ENCODE measurements at places on chromosomes 3 and 15.

DNA sequence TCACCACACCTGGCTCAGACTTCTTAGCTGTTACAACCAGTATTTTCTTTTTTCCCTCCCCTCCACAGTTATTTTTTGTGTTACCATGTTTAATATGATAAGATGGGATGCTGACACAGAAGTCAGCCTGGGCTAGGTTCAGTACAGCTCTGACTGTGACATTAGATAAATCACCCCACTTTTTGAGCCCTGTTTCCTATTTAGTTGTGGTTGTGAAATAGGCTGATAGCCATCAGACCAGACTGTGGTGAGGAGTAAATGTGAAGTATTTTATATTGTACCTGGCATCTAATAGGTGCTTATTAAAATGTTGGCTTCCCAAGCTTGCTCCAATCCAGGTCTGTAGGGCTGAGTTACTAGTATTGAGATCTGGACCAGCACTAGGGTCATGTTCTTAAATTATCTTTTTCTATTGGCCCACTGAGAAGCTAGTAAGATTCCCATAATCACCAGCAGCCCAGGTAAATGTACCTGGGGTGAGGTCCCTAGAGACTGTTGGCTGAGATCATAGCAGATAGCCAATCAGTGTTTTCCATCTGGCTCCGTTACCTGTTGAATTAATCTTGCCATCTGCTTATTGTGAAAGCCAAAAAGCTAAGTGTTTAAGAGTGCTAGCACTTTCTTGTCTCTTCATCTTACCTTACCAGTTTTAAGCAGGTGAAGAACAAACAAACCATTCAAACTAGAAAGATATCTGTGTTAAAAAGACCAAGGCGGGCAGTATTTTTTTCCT lies 61.0 kb downstream of the CCK start:
- no peak for DNase-seq

GRCh38 chr3:161745741-161746140 lies 249.1 kb downstream of the OTOL1 start:
- DNase-seq: no peak

GRCh38 chr3:76487446-76487845 lies 552.5 kb upstream of the ROBO2 start:
- no peak for DNase-seq

- DNase-seq: no peak
These were observed 24.2 kb downstream of the PXYLP1 start for GRCh38 chr3:141255846-141256261.

GRCh38 chr3:172777901-172778300 lies 27.4 kb downstream of the ECT2 start:
- no peak for DNase-seq

GRCh38 chr3:73618461-73618860 lies 6.3 kb downstream of the PDZRN3 start:
- no peak for DNase-seq

DNA sequence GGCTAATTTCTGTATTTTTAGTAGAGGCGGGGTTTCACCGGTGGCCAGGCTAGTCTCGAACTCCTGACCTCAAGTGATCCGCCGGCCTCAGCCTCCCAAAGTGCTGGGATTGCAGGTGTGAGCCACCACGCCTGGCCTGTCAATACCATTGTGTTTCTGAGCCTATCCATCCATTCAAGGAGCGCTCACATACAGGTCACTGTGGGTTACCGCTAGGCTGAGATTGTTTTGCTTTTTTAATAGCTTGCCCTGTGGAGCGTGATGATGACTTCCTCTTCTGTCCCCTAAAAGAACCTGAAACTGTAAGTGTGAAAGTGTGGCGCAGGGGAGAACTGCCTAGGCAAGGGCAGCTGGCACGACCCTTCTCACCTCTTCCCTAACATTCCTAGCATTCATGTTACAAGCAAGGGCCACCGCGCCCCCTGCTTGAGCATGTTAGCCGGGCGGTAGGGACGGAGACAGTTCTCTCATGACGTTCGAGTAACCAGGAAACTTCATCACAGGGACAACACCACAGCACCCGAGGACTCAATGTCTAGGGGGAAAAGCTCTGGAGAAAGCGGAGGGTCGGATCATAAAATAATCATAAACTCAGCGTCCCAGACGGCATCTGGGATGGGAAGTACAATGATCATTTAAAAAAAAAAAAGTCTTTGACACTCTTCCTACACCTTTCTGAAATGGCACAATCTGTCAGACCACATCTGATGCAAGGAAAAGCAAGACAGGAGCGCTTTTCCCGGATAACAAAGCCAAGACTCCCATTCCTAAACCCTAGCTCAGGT lies 790 bp downstream of the LAMP3 start:
- DNase-seq: no peak

DNA sequence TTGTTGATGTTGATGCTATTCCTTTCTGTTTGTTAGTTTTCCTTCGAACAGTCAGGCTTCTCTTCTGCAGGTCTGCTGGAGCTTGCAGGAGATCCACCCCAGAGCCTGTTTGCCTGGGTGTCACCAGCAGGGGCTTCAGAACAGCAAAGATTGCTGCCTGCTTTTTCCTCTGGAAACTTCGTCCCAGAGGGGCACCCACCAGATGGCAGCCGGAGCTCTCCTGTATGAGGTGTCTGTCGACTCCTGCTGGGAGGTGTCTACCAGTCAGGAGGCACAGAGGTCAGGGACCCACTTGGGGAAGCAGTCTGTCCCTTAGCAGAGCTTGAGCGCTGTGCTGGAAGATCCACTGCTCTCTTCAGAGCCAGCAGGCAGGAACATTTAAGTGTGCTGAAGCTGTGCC lies 303.2 kb downstream of the ZIC1 start:
- DNase-seq: no peak

DNA sequence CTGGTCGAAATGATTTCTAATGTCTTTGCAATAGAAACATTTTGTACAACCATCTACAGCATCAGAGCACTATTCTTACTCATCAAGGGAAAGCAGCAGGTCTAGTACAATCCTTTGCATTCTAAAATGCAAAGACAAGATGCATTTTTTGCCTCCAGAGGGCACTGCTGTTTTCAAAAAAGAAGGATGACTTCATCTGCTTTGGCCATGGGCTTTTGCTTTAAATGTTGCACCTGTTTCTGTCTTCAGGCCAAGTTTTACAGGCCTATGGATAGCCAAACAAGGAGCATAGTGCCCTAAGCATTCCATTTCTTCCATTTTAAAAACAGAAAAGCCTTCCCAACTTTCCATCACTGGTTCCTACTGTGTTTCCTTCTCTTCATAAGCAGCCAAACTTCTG lies 3.4 kb downstream of the PARP9 start:
- DNase-seq: peak; percentile 59
